Inflammatory macrophage (primary cell): ENCODE measurements at places on chromosomes 4 and X.

GRCh38 chrX:40169193-40170101 lies 71.7 kb upstream of the BCOR start:
- DNase-seq = peak; percentile 61

DNA sequence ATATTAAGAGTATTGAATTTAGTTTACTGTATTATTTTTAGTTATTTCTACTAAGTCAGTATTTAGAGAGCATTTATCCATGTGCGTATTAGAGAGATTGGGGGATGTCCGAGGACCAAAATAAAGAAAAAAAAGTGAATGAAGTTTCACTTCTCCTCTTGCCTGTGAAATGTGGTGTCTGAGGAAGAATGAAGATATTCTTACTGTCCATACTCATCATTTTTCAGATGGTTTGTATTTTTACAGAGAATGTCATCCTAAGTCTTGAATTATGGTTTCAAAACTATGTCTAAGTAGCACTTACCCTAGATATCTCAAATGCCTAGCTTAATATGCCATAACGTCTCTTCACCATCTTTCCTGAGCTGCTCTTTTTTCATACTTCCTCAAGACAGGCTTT lies 854.3 kb downstream of the C4orf33 start:
- DNase-seq = no peak

DNA sequence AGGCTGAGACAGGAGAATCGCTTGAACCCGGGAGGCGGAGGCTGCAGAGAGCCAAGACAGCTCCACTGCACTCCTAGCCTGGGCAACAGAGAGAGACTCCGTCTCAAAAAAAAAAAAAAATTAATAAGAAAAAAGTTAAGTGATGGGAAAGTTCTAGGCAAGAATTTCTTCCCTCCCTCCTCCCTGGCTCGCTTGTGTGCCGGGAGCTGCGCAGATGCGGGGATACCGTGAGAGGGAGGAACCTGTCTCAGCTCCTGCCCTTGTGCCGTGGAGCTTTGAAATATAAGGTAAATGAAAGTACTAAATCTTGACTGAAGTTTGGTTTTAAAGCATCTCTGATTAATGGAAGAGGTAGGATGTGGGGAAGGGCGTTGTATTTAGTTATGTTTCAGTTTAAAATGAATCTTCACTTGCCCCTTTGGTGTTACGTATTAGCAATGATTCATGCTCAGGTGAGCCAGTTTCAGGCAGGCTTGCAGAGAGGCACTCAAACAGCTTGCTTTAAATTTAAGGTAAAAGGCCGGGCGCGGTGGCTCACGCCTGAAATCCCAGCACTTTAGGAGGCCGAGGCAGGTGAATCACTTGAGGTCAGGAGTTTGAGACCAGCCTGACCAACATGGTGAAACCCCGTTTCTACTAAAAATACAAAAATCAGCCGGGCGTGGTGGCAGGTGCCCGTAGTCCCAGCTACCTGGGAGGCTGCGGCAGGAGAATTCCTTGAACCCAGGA lies 1.4 kb upstream of the UFSP2 start:
- no peak for DNase-seq

DNA sequence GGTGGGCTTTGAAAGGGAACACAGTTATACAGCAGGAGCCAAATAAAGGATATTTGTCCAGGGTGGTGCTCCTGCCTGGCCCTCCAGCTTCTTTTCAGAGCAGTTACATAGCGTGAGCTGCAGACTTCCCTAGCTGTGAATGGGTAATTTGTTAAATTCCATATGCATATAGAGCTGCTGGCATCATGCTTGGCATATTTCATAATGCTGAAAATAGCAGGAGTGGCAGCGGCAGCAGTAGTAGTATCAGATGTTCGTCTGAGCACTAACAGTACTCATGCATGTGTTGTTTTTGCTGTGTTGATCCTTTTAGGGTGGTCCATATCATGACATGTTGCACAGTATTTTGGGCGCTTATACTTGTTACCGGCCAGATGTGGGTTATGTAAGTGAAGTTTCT lies 33.6 kb upstream of the TADA2B start:
- DNase-seq = no peak

DNA sequence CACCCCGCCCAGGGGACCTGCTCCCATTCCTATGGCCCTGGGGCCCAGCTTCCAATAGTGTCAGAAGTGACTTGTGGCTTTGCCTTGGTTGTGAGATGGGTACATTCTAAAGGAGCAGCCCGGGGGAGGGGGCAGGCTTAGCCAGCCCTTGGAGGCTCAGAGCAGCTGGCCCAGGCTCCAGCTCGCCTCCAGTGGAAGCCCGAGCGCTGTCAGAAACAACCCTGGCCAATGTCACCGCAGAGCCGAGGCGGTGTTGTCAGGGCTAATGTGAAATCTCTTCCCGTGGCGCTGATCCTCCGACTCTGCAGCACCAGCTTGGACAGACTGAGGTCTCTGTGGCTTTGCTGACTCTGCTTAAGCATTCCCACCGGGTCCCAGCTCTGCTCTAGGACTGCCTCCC lies 29.2 kb upstream of the ZNF81 start:
- DNase-seq = no peak

- no peak for DNase-seq
Observed at GRCh38 chr4:57119054-57119651, 9.0 kb upstream of the IGFBP7 start.

DNA sequence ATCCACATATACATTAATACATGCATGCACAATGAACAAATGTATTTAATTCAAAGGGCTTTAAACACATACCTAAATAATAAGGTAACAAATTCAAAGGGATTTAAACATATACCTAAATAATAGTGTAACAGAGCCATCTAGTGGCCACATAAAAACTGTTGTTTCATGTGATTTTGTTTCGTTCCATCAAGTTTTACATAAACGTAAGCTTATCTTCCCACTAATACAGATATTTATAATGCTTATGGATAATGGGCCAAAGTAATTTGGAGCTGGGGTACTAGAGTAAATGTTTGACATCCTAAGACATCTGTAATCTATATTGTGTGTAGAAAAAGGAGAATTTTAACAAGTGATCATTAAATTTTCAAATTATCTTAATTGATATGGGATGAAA lies 82.3 kb downstream of the PRSS12 start:
- DNase-seq = peak; percentile 24

DNA sequence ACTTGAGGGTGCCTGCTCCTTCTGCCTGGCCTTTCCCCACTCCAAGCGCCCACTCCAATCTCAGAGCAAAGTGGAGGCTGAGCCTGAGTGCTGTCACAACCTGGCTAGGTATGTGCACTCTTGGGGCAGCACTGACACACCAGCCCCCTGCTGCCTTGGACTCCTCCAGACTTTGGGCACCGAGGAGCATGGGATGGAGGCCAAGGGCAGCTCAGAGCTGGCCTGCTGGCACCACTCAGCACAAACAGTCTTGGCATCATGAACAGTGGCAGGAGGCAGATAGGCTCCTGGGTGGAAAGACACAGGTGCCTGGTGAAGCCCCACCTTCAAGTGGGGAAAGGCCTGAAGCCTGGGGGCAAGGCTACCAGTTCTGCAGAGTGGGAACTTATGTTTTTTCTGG lies 91.8 kb downstream of the KCNIP4 start:
- no peak for DNase-seq

GRCh38 chr4:118836301-118837120 lies 585 bp upstream of the SEC24D start:
- DNase-seq = peak; percentile 41

DNA sequence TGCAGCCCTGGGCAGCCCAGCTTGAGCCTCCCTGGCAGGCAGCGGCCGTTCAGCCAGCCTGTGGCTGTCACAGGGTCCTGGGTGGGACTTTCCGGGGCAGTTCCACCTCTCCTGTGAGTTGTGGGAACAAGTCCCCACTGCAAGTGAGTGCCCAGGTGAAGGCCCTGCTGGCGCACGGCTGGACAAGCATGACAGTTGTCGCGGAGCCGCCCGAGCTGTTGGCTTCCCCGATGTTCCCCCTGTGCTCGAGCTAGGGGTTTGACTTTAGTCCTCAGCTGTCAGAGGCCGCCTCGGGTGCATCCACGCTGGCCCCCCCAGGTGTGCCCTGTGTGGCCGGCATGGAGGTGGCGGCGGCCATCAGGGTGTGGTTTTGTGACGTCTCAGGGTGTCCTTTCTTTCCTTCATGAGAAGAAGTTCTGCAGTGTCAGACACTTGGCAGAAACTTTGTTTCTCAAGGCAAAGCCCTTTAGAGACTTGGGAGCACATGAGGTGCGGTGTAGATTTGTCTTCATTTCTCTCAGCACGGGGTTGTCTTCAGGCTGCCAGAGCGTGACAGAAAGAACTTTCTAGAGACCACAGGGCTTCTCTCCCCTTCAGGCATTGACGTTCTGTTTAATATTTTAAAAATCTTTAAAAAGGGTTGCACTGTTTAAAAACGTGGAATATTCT lies 69.4 kb upstream of the HGFAC start:
- DNase-seq = no peak

DNA sequence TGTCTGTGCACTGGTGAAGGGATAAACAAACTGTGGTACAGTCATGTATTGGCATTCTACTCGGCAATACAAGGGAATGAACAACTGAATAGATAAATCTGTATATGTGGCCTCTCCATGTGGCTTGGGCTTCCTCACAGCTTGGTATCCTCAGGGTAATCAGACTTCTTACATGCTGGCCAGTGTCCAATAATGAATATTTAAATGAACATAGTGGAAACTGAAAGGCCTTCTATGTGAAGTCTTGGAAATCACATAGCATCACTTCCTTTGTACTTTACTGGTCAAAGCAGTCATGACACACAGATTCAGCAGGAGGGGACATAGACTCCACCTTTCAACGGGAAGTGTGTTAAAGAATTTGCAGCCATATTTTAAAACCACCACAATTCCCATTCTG lies 33.4 kb upstream of the GPR101 start:
- DNase-seq = no peak

- peak; percentile 28 for DNase-seq
Observed at GRCh38 chr4:150960079-150960478, 55.0 kb downstream of the LRBA start.
